ENCODE measurements at places on chromosomes 11 and 22.

DNA sequence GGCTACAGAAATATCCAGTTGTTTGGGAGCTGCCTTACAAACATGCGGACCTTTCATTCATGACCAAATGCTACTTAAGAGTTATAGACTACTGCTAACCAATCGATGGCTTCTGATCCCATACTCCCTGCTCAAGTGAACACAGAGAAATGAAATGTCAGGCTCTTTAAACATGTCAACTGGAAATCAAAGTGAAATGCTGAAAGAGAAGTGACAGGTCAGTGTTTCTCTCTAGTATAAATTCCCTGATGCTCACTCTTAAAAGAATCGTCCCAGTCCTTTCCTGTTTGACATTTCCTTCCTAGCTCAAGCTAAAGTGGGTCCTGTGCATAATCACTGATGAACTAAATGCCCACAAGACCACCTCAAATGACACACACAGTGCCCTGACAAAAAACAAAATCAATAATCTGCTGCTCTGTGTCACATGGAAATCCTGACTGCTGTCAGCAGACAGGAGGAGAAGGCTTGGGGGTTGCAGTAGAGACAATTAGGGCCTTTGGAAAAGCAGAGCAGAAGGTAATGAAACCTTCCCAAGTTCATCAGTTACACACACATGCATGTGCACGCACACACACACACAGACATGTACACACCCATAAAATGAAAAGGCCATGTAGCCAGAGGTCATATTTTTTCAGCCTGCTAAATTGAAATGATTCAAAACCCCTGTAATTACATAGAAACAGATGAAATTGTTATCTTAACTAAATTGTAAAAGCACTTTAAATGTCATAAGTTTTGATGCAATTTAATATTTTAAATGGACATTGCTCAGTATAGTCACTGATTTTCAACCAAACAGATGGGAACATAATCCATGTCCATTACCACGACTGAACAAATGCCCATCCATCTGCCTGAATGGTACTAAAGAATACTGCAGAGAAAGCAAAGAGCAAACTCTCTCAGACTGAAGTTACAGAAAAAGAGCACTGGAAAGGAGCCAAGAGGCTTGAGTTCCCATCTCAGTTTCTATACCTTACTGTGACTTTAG, 330.7 kb downstream of the TTC28 start:
- DNase-seq, result no peak

DNA sequence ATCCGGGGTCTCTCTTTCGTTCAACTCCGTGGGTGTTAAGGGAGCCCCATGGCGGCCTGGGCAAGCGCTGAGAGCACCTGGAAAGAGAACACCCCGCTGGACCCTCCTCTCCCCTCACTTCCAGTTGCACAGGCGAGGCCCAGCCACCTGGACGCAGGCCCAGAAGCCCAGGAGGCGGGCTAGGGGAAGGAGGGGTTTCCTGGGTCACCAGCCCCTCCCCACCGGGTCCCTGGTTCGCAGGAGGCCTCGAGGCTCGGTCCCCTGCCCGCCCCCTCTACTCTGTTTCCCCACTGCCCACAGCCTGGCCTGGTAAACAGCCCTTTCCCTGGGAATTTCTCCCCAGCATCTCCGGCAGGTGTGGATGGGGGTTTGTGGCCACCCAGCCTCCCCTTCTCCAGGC, 8.5 kb upstream of the NFAM1 start:
- DNase-seq, result no peak

GRCh38 chr11:85795712-85796487, 15.0 kb downstream of the SYTL2 start:
- no peak for DNase-seq

DNA sequence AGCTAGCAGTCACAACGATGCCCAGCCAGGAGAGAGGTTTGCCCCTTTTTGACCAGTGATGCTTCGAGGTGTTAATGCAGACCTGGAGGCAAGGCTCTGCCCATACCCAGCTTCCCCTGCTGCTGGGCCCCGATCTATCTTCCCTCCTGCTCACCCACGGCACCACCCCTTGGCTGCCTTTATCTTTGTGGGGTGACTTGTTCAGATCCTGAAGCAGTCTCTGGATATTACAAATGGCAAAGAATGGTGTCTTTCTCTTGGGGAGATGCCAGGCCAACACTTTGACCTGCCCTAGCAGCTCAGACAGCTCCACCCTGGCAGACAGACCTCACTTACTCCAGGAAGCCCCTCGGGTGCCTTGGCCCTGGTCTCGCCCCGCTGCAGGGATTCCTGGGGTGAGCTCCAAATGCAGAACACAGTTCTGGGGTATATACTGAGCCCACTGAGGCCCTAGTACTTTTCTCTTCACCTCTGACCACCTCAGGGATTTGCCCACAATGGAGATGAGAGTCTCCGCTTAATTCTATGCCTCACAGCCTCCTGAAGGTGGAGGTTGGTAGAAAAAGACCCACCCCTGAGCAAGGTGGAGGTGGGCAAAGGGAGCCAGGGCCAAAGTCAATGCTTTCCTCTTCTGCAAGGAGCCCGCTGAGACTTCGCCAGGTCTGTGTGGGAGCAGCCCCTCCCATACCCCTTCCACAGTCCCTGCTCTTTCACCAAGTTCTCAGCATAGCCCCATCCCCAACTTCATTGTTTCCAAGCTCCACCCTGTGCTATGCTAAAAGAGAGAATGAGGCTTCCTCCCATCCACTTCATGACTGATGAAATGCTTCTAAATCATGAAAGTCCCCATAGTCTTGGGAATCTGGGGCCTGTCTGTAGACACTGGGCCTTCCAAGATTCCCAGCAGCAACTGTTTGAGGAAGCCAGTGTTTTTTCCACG, 11.1 kb upstream of the ST3GAL4 start:
- no peak for DNase-seq

DNA sequence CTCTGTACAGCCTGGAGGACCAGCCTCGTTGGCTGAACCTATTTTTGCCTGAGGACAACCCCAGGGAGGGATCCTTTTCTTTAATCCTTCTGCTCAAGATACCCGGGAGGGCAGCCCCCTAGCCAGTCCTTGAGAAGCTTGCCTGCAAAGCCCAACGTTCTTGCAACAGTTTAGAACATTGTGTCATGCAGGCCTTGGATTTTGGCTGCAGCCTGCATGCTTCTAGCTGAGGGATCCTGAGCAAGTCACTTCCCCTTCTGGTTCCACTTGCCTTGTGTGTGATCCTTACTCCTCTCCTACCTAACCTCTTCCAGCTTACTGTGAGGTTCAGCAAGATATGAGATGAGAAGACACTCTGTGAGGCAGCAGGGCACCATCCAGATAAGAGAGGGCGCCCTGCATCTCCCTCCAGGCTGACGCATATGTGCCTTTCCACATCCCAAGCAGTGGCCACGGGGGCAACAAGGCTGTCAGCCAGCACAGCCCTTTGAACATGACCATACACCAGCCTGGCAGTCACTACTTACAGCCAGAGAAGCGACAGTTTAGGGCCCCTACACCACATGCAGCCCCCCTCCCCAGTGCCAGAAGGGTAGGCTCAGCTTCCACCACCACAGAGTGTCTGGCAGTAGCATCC, 76.1 kb downstream of the C11orf58 start:
- no peak for DNase-seq

- DNase-seq, result no peak
Observed at GRCh38 chr22:48695251-48695650, 1132.4 kb downstream of the BRD1 start.

DNA sequence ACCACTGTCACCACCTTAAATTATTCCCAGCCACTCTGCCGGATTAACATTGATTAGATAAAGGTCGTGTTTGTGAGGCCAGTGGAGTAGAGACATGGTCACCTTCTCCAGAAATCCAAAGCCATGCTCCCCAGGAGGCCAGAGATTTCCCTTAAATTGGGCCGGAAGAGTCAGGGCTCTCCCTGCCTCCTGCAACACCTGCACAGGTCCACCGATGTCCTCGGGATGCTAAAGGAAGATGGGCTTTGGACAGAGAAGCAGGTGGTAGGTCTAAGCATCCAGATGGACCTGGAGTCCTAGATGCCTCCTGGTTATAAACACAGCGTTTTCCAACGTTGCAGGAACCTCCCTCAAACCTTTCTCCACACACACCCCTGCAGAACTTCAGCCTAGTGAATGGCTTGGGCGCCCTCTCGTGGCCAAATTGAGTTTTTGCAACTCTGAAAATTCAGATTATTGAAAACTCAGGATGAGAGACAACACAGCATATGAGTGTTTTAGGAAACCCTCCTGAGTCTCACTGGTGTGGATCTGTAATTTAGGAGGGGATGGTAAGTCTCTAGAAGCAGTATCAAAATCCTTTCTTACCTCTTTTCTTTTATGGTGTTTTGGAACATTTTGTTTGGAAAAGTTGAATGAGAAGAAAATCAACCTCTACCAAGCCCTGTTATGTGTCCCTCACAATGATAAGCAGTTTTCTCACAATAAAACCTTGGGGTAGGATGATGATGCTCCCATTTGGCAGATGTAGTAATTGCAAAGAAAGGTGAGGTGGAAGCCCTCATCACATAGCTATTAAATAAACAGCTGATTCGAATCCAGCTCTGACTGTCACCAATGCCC, 109.6 kb downstream of the RRAS2 start:
- peak; percentile 46 for DNase-seq

GRCh38 chr11:2569321-2569721, 124.5 kb downstream of the KCNQ1 start:
- DNase-seq, result no peak

- DNase-seq, result no peak
Observed at GRCh38 chr11:35661534-35661933, 1.0 kb upstream of the TRIM44 start.

- DNase-seq, result no peak
Observed at GRCh38 chr11:47157805-47158204, 18.9 kb downstream of the ARFGAP2 start.

GRCh38 chr11:26344647-26345046, 12.7 kb downstream of the ANO3 start:
- DNase-seq, result no peak

DNA sequence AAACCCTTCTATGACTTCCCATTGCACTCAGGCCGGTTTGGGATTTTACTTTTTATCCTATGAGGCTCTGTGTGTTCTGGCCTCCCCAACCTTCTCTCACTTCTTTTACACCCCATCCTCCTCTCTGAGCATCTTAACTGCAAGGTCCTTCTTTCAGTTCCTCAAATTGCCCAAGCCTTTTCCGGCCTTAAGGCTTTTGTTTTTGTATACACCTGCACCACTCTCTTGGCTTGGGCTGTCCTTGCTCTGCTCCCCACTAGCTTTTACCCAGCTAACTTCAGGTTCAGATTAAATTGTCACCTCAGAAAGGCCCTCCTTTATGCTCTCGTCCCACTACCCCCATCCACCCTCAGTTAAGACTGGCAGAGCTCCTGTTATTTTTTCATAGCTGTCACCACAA, 55.5 kb downstream of the FAM83F start:
- DNase-seq, result no peak

DNA sequence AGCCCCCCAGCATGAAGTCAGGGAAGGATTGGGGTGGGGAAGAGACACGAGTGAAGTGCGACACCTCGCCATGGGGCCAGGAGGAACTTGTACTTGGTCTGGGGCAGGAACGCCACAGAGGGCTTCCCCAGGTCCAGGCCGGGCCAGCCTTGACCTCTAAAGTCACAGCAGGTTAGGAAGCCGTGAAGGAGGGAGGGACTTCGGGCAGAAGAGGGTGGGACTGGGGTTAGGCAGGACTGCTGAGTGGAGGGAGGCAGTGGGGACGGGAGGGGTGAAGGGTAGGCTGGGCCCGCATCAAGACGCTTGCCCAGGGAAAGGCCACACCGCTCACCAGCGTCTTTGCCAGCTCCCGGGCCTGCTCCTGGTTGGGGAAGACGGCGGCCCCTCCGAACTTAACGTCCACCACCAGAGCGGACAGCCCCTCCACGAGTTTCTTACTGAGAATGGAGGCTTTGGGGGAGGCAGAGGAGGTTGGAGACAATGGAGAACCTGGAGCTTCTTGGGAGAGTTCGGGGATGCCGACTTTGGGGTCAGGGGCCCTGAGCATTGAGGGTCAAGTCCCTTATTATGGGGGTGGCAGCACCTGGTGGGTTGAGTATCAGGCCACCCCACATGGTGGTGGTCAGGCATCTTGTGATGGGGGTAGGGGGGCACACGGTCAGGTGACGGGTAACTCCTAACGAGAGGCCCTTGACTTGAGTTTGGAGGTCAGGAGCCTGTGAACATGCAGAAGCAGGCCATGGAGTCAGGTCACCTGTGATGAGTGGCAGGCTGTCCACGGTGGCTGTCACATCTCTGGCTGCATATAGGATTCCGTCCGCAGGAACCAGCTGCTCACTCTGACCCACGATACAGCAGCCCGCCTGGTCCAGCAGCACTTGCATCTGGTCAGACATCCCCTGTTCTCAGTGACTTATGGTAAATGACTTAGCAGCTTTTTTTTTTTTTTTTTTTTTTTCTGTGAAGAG, 1.7 kb upstream of the SCO2 start:
- no peak for DNase-seq

DNA sequence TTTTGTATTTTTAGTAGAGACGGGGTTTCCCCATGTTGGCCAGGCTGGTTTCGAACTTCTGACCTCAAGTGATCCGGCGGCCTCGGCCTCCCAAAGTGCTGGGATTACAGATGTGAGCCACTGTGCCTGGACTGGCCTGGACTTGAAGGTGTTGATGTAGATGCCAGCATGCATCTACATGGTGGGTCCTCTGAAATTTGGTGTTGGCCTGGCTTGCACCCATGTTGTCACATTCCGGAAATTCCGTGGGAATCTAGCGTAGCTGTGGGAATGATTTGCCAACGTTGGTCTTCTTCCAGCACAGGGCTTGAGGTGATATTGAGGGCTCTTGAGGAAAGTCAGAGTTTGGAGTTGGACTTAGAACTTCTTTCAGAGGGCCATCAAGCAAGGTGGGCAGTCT, 6.5 kb downstream of the PACS1 start:
- DNase-seq, result no peak

DNA sequence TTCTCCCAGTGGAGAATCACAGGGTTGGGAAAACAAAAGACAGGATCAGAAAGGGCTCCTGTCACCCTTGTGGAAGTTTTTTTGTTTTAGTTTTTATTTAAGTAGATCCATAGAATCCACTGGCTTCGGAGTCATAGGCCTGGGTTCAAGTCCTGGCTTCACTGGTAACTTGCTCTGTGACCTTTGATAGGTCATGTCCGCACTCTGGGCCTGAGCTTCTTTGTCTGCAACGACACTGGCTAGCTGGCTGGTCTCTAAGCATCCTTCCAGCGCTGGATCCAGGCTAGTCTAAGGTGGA, 1.4 kb downstream of the ZFTA start:
- no peak for DNase-seq

- no peak for DNase-seq
Observed at GRCh38 chr11:82714346-82715174, 19.1 kb downstream of the FAM181B start.

DNA sequence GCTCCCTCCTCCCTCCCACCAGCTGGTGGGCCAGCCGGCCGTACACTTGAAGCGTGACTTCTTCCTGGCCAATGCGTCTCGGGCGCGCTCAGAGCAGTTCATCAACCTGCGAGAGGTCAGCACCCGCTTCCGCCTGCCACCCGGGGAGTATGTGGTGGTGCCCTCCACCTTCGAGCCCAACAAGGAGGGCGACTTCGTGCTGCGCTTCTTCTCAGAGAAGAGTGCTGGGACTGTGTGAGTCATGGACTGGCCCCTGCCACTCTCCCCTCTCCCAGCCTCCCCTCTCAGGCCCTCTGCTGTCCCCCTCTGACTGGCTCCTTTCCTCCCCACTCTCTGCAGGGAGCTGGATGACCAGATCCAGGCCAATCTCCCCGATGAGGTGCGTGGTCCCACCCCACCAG, 24.7 kb downstream of the CAPN1 start:
- DNase-seq, result no peak

Measured in effector memory CD4-positive, alpha-beta T cell (primary cell).